ENCODE measurements at places on chromosomes 12 and 14.

GRCh38 chr14:60951776-60952435, 29.0 kb downstream of the TRMT5 start:
- no peak for DNase-seq

- peak; percentile 12 for DNase-seq
Measured at GRCh38 chr12:100671396-100672074, 98.1 kb downstream of the GAS2L3 start.

DNA sequence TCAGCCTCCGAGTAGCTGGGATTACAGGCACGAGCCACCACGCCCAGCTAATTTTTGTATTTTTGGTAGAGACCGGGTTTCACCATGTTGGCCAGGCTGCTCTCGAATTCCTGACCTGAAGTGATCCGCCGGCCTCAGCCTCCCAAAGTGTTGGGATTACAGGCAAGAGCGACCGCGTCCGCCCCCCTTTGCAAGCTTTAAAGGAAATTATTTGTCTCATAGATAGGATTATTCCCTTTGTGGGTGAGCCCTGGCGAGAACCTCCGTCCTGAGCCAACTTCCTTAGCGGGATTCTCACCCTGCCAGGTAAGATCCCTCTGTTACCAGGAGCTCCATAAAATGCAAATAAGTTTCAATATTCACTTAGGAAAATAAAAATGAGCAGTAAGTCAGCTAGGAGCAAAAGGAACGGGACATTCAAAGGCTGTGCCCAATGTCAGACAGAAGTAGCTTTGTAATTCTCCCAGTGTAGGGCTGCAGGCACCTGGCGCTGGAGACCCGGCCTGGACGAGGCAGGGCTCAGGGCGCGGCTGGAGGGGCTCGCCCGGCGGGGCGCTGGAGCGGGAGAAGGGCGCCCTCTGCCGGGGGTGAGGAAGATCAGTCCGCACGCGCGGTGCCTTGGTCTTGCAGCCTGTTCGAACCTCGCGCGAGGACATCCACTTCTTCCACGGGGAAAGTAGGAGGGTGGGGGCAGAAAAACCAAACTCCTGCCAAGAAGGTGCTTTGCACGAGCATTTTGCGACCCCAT, 47.2 kb upstream of the PLXNC1 start:
- peak; percentile 83 for DNase-seq

GRCh38 chr12:55692631-55693322, 14.9 kb downstream of the ITGA7 start:
- DNase-seq = no peak

DNA sequence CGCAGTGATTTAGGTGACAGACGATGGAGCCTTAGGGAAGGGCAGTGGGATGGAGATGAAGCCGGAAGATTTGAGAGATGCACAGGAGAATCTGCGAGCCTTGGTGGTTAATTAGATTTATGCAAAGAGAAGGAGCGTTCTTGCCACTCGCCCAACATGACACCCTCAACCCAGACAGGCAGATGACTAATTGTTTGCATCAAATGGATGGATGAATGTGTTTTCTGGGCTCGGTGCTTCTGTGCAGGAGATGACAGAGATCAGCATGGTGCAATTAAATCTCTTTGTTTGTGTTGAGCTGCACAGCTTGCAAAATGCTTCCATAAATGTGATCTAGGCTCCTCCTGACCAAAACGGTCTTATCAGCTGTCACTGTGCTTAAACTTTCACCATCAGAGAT, 202.3 kb upstream of the PRMT8 start:
- DNase-seq = no peak

DNA sequence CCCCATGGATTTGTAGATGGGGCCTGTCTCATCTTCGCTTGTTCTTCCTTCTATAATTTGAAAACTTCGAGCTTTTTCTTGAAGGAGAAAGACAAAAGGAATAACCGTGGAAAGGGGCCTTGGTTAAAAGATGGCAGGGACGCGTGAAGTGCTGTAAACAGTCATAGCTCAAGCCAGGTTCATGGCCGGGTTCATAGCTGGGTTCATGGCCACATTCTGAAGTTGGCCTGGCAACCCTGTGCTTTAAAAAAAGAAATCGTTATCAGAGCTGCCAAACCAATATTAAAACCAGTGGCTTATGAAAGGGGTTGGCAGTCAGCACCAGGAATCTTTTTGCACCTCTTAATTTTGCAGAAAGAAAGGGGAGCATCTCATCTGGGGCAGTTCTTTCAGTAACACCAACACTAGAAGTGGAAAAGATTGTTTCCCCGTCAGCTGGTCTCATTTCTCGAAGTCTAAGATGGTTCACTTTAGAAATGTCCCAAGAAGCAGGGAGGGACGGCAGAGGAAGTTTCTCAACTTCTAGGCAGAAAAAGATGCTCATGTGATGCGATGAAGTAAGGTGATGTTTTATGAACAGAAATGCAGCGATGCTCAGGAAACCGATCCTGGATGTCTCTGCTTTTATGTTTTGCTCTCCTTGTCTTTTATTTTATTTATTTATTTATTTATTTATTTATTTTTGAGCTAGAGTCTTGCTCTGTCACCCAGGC, 193.1 kb upstream of the TBX3 start:
- DNase-seq = no peak

DNA sequence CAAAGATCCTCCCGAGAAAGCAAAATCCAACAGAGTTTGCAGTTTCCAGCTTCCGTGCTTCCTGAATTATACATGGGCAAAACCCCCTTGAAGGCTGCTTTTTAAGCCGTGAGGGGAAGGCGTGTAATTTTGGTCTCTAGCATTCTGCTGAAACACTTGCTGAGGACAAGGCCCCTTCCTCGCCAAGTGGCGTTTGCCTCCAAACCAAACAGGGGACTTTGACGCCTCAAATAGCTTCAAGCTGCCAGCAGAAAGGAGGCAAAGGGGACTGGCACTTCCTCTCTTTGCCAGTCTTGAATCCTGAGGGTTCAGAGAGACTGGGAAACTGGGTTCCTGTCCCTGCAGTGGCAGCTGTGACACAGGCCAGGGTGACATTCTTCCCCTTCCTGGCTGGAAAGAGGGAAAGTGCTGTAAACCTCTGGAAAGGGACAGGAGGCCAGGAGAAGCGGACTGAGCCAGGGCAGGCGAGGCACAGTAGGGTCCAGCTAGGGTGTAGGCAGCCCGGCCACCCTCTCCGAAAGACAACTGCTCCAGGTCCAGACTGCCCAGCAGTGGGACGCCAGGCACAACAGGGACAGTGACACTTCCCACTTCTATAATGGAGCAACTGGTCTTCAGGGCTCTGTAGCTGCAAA, 96.2 kb upstream of the MED13L start:
- DNase-seq = no peak

- no peak for DNase-seq
Measured at GRCh38 chr12:119157528-119157927, 21.2 kb upstream of the HSPB8 start.

GRCh38 chr12:52380271-52380694, 5.2 kb downstream of the KRT84 start:
- peak; percentile 17 for DNase-seq

DNA sequence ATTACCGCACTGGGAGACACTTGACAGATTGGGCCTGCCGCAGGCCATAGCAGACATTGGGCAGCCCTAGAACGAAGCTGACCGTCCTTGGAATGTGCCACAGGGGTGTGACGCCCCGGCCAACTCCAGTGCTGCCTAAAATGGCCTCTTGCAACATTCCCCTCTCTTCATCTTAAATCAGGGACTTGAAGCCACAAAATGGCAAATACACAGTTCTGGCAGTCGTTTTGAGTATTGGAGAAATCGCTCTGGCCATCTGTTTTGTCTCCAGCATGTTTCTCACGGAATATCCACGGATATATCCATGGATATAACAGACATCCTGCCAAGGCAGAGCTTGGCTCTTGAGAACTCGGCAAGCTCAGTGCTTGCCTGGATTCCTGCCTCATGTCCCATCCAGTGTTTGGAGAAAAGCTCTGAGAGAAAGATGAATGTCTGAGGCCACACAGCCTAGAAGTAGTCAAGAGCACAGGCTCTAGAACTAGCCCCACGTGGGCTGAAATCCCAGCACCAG, 158.4 kb downstream of the CHST11 start:
- no peak for DNase-seq

Data from HEK293T (cell line).